ENCODE measurements at places on chromosomes 2 and 18. TPM values are rescaled to one million over a fixed set of nuclear protein-coding genes. Genes with fewer than 3 reads are reported as not detected.

DNA sequence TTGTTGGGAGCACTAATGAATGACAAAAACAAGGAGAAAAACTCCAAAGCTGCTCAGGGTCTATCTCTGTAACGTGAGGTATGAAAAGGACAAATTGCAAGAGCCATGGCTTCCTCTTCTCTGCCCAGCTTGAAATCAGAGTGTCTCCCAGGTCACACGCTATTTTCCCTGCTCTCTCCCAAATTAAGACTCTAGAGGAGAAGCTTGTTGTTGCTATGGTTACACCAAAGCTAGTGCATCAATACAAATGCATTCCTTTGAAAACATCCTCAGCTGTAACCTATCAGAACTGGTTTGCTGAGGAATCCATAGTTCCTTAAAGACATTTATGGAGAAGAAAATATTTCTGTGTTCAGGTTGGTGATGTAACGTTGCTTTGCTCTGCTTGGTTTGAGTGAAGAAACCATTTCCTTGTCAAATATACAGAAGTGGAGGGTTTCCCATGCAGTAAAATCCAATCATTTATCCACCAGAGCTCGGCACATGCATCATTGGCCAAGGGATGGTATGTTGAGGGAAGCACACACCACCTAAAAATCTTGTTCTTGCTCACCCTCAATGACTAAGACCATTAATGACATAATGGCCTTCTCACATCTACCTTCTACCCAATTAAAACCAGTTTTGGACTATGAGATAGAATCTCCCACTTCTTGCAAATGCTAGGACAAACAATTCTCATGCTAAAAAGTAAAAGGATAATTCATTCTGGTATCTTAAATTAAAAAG lies 2135.6 kb upstream of the CELF4 start:
- DNase-seq = no peak

DNA sequence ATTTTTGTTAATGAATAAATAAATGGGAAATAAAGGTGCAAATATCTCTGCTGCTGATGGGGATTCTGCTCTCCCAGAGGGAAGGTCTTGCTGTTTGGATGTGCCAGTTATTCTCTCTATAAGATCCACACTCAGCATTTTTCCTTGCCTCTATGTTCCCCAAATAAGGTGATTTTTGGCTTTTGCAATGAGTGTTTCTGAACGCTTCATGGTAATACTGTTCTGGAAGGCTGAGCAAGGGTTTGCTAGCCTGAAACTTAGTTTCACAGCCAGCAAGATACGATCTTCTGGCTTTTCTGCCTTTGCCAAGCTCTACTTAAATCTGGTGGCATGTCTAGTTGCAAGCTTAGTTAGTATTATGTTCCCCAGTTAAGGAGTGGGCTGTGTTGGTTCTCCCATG lies 114.6 kb downstream of the LPIN1 start:
- DNase-seq = no peak

The IL36RN gene
- total RNA-seq = not detected

DNA sequence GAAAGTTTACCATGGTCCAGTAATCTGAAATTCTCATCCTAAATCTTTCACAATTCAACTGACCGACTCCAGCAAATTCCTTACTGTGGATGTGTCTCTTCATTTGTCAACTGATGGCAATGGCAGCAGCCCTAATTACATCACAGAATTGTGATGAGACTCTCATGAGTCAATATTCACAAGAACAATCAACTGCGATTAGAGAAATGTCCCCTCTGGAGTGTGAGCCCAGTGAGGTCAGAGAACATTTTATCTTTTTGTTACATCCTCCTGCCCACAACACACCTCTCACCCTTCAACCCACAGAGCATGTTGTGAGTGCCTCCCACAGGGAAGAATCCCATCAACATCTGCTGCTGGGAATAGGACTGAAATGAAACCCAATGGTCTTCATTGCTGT lies 73.6 kb downstream of the CD226 start:
- no peak for DNase-seq
